ENCODE measurements at places on chromosomes 11 and 22.

DNA sequence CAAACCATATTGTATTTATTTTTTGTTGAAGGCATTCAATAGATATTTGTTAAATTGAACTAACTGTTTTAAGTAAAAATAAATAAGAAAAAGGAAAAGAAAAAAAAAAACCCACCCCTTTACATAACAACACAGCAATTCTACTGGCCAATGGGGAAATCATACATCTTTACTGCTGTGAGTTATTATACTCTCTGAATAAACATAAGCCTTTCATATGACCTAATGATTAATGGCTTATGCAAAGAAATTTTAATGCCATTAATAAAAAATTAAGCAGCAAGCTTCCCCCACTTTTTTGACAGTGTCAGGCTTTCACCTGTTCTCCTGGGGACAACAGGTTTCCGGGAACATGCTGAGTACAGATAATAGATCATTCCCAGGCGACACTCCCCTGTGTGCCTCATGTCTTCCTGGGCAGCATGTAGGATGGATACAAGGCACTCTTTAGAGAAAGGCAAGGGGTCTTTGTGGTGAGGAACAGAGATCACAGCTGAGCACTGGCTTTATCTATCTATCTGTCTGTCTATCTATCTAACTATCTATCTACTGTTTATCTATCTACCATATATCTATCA is 676.0 kb downstream of the NTM start:
- DNase-seq, result no peak

DNA sequence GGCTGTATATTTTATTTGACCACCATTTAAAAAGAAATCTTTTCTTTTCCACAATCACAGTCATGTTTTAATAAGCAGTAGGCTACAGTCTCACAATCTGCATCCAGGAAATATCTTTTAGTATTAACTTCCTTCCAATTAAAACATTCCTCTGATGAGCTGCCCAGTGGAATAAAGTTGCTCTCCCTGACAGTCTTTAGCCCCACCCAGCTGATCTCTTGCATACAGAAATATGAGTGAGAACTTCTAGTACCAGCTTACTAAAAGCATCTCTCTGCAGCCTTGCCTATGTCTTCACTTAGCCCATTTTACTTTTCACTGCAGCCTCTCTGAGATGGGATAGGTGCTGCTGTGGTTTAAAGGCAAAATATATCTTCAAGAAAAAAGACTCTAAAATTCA is 143.4 kb upstream of the ANO3 start:
- DNase-seq, result no peak

DNA sequence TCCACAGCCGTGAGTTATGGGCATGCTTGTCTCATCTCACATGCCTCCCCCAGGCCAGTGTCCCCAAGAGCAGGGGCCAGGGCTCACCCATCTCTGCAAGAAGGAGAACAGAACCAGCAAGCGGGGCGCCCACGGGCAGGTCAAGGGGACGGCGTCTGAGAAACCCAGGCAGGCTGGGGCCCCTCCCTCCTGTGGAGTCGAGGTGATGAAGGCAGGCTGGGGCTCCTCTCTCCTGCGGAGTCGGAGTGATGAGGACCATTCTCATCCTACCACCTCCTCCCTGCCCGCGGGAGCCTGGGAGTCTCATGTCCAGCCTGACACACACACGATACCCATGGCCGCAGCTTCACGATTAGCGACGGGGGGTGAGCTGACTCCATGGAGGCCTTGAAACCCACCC is 141.9 kb downstream of the CTTN start:
- no peak for DNase-seq

GRCh38 chr11:87259736-87260135 is 222.0 kb downstream of the TMEM135 start:
- DNase-seq, result no peak

DNA sequence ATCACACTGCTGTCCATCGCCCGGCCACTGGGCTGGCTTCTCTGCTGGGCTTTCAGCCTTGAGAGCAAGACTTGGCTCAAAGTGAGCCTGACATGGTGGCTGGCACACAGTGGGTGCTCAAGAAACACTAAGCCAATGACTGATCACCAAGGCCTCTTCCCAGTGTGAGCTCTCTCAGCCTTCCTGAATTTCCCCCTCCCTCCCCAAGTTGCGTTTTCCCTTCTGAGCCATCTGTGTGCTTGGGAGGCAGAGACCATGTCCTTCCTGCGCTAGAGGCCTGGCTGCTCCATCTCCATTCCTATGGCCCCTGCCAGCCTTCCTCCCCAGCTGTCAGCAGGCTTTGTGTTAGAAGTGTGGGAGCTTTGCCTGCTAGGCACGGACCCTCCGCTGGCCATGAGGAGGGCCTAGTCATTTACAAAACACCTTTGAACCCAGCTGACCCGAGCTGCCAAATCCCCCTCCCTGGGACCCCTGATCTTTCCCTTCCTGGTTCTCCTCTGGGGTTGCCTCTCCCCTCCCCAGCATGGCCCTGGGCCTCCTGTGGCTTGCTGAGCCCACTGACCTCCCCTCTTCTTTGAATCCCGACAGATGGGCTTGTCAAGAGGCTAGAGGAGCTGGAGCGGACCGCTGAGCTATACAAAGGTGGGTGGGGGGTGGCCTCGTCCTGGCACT is 13.2 kb downstream of the PICK1 start:
- no peak for DNase-seq

GRCh38 chr11:128837627-128838026 is 29.5 kb downstream of the KCNJ1 start:
- no peak for DNase-seq

DNA sequence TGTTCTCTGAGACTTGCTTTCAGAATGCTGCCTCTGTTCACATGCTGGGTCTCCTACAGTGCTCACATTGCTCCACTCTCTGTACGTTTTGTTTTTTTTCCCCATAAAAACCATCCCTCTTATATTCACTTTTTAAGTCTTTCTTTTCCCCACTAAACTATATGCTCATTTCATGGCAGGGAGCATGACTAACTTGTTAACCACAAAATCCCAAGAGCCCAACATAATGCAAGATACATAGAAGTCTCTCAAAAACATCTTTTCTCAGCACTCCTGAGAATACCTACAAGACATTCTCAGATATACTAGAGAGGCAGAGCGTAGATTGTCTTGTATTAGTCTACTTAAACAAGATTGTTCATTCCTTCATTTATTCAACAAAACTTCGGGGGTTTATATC is 73.3 kb downstream of the FAM76B start:
- DNase-seq, result no peak

GRCh38 chr11:132744771-132745170 is 787.5 kb downstream of the OPCML start:
- DNase-seq, result no peak

GRCh38 chr11:74909812-74910211 is 39.1 kb downstream of the XRRA1 start:
- DNase-seq, result no peak

DNA sequence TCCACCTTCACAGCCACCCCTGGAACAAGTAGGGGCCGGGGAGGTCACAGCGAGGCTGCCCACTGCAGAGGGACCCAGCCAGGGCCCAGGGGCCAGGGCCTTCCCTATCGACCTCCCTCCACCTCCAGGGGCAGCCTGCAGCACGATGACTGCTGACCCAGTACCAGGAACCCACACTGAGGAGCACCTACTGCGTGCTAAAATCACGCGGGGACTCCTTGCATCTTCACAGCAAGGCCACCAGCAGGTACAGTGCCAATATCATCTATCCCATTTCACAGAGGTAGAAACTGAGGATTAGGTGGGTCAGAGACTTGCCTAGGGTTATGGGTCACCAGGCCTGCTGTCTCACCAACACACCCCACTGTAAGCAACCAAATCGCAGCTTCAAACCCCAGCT is 14.6 kb downstream of the MACROD1 start:
- no peak for DNase-seq

GRCh38 chr11:72607496-72607895 is 66.7 kb downstream of the PDE2A start:
- no peak for DNase-seq

GRCh38 chr11:61102667-61103571 is 630 bp downstream of the CD5 start:
- no peak for DNase-seq
